ENCODE measurements at places on chromosomes 6 and 20.

DNA sequence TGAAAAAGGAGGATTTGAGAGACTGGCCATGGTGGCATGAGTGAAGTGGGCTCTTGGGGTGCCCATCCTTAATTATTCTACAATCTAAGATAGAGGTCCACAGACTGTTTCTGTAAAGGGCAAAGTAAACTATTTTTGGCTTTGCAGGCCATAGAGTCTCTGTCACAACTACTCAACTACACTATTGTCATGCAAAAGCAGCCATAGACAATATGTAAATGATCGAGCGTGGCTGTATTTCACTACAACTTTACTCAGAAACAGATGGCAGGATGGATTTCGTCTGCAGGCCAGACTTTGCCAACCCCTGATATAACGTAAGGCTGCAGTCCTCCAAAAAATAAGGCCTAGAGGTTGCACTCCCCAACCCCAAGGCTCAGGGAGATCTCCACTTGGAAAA is 58.2 kb upstream of the NAA20 start:
- no peak for DNase-seq

DNA sequence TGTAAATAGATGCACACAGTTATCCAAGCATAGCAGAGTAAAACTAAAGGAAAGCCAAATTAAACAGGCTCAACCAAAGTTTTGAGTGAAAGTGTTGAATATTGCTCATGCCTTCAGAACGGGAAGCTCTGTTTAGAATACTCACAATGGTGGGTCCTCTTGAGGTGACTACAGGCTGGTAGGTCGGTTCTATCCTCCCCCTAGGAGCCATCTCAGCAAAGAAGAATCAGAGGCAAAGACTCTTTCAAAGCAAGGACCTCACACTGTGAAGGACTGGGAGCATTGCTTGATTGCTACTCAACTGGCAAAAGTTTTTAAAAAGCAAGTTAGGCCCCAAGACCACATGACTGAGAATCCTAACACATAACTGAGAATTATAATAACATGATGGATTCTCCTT is 88.4 kb upstream of the JAG1 start:
- DNase-seq = no peak

DNA sequence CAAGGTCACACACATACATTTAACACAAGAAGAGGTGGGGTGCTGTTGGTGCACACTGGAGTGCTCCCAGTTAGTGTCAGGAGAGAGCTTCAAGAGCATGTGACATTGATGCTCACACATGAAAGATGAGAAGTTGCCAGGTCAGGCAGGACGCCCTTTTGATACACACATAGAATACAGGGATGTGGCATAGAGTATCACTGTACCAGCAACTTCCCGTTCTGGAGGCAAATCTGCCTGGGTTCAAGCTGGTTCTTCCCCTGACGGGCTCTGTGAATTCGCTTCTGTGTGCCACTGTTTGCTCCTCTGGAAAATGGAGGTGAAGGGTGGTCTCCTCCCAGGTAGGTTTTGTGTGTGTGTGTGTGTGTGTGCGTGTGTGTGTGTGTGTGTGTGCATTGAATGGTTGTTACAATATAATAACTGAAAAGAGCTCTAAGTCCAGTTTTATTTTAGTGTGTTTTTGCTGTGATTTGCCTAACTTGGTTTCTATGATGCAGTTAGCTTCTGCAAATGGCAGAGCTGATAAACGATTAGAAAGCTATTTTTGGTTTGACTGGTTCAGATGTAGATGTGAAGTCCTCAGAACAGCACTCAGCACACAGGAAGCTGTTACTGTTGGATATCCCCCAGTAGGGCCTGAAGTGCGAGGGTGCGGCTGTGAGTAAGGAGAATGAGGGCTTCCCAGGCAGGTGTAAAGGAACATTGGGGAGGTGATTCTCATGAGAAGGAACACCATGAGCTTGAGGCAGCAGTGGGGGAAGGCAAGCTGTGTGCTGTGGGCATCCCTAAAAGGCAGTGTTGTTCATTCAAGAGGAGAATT is 53.4 kb downstream of the HIVEP1 start:
- no peak for DNase-seq

- DNase-seq = no peak
These were observed 13.8 kb downstream of the UCKL1 start for GRCh38 chr20:63942250-63942951.

DNA sequence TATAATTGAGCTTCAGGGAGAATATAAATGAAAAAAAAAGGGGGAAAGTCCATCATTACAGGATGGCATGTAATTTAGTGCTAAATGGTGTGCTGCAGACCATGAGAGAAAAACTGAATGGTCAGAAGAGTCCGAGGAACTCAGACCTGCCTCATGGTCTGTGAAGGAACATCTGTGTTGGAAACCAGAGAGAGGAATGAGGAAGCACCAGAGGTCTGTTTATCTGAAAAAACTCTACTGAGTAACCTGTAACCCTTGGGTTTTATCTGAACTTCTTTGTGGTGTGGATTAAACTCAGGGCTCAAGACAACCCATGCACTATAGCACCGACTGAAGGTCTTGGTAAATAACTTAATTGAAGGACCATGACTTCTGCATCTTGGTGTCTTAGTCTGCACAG is 108.1 kb downstream of the RNF144B start:
- no peak for DNase-seq

DNA sequence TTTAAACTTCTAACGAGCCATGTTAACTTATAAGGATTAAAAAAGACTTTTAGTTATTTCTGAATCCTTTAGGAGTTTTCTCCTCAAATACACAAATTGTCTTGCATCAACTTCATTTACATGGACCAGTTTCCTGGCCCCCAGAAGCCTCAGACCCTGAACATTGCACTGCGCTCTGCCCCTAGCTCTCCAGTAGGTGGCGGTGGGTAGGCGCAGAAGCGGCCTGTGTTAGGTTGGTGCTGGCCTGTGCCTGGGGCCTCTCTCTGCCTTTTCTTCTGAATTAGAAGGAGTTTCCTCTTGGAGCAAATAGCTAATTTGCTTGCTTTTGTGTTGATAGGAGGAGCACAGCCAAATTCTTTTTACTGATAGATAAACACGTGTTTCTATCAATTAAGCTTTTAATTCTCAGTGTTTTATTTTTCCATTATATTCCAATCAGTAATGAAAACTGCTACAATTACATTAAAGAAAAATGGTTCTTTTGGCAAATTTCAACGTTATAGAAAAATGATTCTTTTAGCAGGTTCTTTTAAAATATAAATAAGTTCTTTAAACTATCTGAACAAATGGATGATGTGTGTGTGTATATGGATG is 44.4 kb downstream of the DTD1 start:
- peak; percentile 45 for DNase-seq

DNA sequence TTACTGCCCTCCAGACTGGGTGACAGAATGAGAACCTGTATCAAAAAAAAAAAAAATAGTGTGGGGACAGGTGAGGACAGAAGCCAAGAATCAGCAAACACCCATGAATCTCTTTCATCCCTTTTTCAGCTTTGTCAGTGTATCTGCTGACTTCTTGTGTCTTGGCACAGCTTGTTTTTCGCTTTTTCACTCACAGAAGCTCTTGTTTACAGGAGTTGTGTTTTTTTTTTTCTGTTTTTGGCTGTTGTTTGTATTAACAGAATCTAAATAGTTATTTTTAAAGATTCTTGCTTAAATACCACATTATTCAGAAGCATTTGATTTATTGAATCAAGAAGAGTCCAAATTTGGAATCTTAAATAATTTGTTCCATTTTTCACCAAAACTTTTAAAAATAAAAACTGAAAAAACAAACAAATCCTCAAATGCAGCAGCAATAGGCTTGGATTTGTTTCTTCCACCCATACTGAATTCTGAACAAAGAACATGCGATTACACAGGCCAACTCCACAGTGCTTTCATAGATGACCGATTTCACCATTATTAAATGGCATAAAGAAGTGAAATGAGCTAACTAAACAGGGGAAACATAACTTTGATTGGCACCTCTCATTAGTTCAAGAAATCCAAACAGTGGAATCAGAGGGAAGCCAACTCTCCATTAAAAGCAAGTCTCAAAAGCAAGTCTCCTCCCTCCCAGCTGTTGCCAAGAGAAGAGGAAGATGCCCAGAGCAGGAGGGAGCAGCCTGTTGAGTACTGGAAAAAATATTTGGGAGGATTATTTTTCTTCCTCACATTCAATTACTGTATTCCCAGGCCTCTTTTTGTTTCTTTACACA is 27.2 kb upstream of the GPR63 start:
- DNase-seq = no peak

- DNase-seq = no peak
These were observed 45.9 kb downstream of the FGD2 start for GRCh38 chr6:37051138-37052026.

DNA sequence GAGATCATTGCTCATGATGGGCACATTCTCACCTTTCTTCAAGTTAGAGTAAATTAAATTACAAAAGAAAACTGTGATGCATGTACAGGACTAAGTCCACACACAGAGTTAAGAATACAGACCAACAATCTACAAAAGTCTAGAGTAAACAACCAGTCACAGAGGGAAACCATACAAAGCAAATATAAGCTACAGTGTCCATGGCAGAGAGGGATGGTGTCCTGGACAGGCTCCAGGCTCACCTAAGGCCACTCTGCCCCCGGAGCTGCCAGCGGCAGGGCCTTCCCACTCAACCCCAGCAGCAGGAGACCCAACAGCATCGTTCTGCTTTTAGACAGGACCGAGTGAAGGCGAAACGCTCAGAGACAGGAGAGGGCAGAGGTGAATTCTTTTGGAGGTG is 16.0 kb downstream of the PDE10A start:
- DNase-seq = no peak

- DNase-seq = no peak
These were observed 153.1 kb downstream of the RCAN2 start for GRCh38 chr6:46338131-46338530.

DNA sequence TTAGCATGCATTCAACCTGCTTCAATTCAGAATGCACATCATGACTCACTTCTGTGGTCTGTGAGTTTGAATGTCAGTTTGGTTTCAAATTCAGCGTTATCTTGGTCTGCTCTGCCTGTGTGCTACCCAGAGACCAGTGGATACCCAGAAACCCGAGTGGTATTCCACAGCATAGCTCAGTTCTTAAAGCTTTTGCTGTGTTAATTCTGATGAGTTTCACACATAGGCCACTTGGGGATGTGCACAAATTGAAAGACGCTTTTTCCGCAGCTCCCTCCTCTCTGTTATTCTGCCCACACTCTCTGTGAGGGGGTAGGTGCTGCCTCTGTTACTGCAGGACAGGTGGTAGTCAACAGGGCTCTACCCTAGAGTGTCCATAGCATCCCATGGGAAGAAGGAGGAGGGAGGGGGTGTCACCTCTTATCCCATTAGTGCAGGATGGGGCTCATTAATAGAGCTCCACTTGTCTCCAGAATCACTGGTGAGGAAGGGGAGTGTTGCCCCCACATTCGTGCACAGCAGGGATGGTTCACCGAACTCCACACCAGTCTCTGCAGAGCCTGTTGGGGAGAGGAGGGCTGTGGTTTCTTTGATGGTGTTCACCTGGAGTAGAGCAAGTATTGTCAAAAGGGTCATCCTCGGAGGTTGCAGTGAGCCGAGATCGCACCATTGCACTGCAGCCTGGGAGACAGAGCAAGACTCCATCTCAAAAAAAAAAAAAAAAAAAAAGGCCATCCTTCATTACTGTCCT is 29.2 kb upstream of the SDCBP2 start:
- DNase-seq = no peak

- no peak for DNase-seq
These were observed 19.2 kb downstream of the JAG1 start for GRCh38 chr20:10654630-10655029.

DNA sequence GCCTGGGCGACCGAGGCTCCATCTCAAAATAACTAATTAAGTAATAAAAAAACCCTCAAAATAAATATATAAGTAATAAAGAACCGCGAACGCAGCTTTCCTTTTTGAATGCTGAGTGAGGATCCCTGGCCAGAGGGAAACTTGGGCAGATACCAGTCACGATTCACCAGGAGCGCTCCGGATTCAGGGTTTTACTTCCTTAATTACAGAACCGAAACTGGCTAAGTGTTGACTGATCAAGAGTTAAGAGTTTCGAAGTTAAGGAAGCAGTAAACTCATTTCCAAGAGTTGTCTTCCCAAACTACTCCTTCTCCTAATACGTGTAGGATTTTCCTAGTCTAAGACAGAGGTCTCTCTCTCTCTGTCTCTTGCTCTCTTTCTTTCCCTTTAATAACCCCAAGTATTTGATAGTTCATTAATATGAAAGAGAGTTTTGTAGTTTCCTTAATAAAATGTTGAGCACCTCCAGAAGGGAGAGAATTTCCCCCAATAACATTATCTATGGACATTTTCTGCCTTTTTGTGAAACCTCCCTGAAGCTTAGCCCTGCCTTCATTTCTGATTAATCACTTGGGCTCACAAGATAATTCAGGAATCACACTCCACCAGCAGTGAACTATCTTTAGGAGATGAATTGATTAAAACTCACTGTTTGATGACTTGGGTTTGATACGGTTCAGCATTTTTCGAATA is 61.4 kb upstream of the ZNF217 start:
- DNase-seq = no peak

DNA sequence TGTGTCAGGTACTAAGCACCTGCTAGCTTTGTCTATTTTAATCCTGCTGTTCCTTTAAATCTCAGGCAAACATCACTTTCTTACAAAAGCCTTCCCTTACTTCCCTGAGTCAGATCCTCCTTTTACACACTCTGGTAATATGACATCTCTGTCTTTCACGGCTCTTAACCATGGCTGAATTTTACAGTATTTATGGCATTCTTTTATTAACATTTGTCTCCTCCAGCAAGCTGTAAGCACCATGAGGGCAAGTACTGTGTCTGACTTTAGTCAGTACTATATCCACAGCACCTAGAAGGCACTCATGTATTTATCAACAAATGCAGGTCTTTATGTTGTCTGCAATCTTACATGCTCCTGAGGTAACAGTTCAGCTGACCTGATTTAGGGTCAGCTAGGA is 33.7 kb upstream of the HBS1L start:
- no peak for DNase-seq

DNA sequence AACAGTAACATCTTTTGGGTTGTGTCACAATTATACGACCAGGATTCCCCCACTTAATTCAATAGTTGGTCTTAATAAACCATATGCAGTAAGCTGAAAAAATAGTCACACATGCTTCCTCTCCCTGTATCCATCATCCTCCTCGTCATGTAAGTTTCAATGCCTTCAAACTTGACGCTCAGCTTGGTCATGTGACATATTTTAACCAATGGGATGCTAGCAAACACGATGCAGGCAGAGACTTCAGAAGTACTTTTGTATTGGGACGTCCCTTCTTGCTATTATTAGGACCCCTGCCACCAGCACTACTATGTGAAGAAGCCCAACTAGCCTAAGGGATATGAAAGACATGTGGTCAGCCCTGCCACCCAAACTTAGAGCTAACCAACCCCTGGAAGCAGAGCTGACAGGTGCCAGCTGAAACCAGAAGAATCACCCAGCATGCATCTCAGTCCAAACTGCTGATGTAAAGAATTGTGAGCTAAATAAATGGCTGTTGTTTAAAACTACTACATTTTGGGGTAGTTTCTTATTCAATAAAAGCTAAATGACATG is 49.3 kb downstream of the CGA start:
- DNase-seq = no peak

DNA sequence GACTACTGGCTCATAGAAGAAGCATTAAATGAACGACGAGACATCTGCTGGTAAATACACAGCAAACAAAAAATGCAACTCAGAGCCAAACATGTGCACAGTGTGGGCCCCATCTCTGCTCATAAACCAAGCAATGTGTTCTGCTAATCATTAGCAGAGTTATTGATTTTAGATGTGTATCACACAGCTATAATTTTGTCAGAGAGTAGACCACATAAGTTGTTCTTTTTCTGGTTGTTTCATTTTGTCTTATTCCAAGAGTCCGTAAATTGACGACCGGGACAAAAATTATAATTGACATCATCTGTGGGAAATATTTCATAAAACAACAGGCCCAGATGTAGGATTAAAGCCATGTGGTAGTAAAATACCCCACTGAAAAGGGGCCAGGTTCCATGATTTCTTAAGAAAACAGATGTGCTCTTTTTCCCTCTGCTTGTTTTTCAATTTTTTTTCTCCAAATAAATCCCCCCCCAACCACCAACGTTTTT is 423.6 kb downstream of the HAO1 start:
- no peak for DNase-seq

Measured in NCI-H1436 treated with DMSO at 0.1 percent for 48 hours (cell line).